B cell (primary cell): ENCODE measurements at places on chromosomes 13 and 19. TPM values are rescaled to one million over a fixed set of nuclear protein-coding genes. Genes with fewer than 3 reads are reported as not detected.

GRCh38 chr19:12596485-12596884 is 14.1 kb downstream of the ZNF490 start:
- DNase-seq: no peak

DNA sequence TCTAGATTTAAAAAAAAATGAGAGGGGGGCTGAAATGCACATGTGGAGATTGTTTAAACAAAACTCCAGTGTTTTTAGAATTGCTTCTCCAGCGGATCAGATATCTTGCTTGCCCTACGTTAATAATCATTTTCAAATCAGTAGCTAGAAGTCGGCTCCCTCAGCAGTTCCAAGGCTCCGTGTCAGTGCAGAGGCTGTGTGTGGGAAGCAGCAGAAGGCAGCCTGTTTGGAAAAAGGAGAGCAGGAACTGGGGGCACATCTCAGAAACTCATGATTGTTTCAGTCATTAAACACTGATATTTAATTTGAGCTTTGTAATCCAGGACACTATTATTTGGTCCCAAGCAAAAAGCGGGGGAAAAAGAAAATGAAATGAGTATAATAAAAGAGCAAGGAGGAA is 50.9 kb downstream of the SOX21 start:
- no peak for DNase-seq

GRCh38 chr13:97574926-97575325 is 141.0 kb downstream of the RAP2A start:
- no peak for DNase-seq

DNA sequence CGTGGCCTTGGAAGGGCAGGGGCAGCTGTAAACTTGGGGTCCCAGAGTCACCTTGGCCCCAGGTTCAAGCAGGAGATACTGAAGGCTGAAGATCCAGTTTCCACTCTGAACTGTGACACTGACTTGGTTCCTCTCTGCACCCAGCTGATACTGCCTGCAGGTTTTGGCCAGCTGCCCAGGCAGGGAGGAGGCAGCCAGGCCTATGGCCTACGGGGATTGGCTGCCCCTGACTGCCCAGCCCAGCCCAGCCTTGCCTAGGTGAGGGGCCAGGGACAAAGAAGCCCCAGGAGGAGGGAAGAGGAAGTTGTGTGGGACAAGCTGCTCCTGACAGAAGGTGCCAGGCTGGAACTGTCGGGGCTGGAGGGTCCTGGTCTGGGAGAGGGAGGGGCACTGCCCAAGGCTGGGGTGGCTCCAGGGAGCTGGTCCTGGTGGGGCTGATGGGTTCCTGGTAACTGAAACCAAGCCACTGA is 51.7 kb upstream of the CYP4F8 start:
- DNase-seq: no peak

DNA sequence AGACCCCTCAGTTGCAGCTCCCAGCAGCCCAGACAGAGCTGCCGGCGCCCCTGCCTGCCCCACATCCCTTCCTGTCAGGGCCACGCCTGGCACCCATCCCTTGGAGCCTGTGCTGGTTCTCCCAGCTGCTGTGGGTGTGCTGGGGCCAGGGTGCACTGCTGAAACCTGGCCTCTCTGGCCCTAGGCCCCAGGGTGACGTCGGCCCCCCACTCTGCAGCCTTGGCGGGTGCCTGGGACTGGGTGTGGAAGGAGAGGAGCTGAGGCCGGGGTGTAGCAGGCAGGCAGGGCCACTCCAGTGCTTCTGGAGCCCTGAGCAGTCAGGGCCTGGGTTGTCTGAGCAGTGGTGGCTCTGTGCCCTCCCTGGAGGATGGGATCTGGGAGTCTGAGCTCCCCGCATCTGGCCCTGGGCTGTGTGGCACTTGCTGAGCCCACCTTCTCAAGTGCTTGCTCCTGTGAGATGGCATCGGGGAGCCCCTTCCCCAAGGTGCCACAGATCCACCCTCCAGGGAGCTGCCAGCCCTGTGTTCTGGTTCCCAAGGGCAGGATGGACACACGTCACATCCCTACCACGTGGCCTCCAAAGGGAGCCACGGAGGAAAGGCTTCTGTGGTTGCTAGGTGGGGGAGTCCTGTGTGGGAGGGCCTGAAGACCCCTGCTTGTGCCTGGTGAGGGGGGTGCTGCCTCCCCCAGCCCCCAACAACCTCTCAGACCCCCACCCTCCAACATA is 5.2 kb downstream of the PLEKHJ1 start:
- no peak for DNase-seq

- no peak for DNase-seq
Observed at GRCh38 chr13:42559057-42559456, 14.9 kb upstream of the TNFSF11 start.

DNA sequence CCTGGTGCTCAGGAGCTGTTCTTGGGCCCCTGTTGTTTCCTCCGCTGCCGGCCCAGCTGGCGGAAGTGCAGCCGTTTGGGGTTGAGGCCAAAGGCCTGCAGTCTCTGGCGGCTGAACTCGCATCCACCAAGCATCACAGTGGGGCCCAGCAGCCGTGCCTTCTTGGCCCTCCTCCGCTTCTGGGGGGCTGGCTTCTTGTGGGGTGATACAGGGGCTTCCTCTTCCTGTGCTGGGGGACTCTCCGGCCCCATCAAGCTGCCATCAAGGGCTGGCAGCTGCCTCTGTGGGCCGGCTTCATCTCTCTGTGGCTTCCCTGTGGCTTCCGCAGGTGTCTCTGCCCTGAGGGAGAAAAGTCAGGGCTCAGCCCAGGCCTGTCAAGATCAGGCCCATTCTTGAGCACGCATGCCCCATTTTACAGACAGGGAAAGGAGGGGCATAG is 10.3 kb downstream of the ATG4D start:
- peak; percentile 79 for DNase-seq

DNA sequence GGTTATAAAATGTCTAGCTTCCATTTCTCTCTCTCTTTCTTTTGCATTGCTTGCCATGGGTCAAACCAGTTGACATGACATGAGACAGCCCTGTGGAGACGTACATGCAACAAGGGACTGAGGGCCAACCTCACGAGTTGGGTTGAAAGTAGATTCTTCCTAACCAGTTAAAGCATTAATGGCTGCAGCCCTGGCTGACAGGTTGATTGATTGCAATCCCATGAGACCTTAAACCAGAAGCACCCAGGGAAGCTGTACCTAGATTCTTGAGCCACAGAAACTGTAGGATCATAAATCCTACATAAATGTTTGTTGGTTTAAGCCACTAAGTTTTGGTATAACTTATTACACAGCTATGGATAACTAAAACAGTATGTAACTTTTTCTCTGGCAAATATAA is 373.8 kb downstream of the DACH1 start:
- DNase-seq: no peak

- DNase-seq: peak; percentile 37
Observed at GRCh38 chr13:28136916-28137315, 1.4 kb upstream of the PAN3 start.

DNA sequence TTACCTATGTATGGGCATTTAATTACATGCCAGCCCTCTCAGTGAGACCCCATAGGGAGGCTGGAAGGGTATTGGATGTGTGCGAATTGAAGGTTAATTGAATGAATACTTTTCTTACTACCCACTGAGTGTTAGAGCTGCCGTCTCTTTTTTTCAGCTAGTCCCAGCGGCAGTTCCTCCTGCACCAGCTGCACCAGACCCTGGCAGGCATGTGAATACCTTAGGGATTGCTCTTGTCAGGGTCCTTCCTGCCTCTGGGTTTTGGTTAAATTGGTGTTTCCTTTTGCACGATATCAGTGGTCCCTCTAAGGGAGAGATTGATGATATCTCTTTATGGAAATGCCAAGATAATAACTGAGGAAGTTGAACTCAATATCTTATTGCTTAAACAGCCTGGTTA is 9.8 kb upstream of the CXCL17 start:
- no peak for DNase-seq

GRCh38 chr19:1424192-1424955 is 13.8 kb upstream of the RPS15 start:
- DNase-seq: no peak

DNA sequence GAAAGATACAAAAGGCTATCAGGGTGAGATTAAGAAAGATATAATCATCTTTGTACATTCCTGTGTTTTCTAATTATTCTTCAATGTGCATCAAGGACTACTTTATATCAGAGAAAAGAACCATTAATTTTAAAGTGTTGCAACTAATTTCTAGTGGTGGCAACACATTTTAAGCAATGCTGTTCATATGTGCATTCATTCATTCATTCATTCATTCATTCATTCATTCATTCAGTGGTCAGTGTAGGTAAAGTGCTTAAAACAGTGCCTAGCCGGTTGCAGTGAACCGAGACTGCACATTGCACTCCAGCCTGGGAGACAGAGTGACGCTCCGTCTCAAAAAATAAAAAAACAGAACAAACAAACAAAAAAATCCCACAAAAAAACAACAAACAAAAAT is 155.7 kb upstream of the ZNF536 start:
- no peak for DNase-seq

GRCh38 chr13:92573467-92574057 is 653.0 kb upstream of the GPC6 start:
- DNase-seq: no peak

DNA sequence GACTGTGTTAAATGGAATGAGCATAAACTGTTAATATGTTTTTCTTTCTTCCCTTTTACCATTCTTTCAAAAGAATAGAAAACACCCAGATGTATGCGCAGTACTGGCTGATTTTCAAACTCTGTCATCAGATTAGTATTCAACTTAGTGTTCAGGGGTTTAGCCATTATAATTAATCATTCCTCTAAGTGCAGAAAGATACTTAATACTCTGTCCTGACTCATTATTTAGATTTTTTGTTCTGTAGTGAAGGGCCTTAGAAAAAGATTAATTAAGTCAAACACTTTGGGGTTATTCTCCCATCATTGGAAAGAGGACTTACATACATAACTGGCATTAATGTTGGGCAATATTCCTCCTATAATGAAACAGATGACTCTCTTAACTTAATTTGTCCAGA is 1316.7 kb upstream of the SLC10A2 start:
- no peak for DNase-seq

DNA sequence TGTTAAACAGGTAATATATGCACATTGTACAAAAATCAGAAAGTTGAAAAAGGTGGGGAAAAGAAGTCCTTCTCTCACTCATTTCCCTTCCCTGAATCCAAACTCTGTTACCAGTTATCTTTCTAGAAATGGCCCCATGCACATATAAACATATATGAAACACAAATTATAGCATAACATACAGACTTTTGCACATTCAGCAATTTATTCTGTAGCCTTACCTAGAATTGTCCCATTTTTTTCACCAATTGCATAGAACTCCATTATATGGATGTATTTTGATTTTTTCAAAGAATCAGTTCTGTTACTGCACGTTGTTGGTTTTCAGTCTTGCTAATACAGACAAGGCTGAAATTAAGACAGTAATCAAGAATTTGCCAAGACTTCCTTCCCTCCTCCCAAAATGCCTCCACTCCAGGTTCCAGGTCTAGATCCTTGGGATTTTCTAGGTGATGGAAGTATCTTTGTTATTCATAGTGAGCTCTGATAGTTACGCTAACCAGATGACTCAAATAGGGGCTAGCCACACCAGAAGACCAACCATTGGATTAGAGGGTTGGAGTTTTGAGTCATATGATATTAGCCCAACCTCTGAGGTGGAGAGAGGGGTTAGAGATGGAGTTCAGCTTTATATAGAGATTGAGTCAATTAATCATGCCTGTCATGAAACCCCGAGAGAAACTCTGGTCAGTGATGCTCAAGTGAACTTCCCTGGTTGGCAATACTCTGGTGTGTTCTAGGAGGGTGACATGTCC is 30.7 kb downstream of the GPR180 start:
- no peak for DNase-seq

GRCh38 chr19:7739801-7740681 is 7.3 kb downstream of the CD209 start:
- no peak for DNase-seq

DNA sequence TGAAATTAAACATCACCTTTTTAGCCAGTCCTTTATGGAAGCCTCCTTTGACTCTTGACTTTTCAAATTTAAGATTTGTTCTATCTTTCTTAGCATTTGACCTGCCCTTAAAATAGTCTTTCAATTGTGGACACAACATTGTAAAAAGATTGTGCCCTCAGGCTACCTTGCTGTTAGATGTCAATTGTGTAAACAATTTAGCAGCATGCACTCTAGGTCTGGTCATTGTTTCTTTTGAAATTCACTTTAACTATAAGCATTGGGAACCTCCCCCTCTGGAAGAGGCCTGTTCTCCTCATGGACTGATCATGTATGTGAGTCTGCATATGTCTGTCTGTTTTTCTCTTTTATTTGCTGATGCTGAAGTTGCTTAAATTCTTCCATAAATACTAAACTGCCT is 31.5 kb upstream of the PABPC3 start:
- no peak for DNase-seq

GRCh38 chr19:7925171-7925851 is 624 bp downstream of the CTXN1 start:
- DNase-seq: peak; percentile 85

GRCh38 chr19:48780631-48781391 is 25.5 kb downstream of the FGF21 start:
- DNase-seq: no peak

DNA sequence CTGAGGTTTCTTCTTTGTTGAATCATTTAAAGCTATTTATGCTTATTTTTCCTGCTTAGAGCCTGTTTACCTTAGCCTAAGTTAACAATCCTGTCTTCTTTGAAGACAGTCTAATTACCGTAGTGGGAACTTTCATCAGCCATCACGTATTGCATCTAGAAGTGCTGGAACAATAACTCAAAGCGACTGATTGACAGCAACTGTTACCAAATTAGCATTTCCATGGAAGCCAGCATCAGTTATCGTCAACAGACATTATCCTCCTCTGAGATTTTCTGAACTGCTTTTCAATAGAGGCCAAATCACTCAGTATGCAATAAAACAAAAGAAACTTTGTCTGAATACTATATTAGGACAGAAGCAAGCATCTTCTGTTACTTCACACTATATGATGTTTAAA is 433.3 kb upstream of the SLITRK1 start:
- DNase-seq: no peak

- no peak for DNase-seq
Observed at GRCh38 chr19:47469363-47469700, 2.4 kb downstream of the SLC8A2 start.

Gene ZC3H13
- 4.8 and 11.6 TPM in 2 replicates for polyA plus RNA-seq

Gene ADGRE2
- 0.52 and 1.1 TPM in 2 replicates for polyA plus RNA-seq

Gene ITGBL1
- not detected in 2 replicates for polyA plus RNA-seq

Gene RASIP1
- 0.19 TPM in 1 of 2 replicates, not detected in the other for polyA plus RNA-seq

Gene DCLK1
- not detected in 2 replicates for polyA plus RNA-seq

Gene DENND1C
- polyA plus RNA-seq: 132 and 134 TPM in 2 replicates

Gene ZNF554
- polyA plus RNA-seq: 2.8 and 2.9 TPM in 2 replicates

Gene SCGB2B2
- polyA plus RNA-seq: 0.06 and 0.21 TPM in 2 replicates

Gene THSD1
- polyA plus RNA-seq: 0.58 and 1.2 TPM in 2 replicates

Gene AMH
- 1.5 and 1.9 TPM in 2 replicates for polyA plus RNA-seq

Gene VSIG10L
- polyA plus RNA-seq: 1.3 and 1.4 TPM in 2 replicates

Gene C5AR1
- polyA plus RNA-seq: 3.1 and 4.1 TPM in 2 replicates
